ENCODE measurements at places on chromosomes 12 and 14.
A peak's percentile ranks its signal among the peaks of the same experiment; 100 is the strongest.

DNA sequence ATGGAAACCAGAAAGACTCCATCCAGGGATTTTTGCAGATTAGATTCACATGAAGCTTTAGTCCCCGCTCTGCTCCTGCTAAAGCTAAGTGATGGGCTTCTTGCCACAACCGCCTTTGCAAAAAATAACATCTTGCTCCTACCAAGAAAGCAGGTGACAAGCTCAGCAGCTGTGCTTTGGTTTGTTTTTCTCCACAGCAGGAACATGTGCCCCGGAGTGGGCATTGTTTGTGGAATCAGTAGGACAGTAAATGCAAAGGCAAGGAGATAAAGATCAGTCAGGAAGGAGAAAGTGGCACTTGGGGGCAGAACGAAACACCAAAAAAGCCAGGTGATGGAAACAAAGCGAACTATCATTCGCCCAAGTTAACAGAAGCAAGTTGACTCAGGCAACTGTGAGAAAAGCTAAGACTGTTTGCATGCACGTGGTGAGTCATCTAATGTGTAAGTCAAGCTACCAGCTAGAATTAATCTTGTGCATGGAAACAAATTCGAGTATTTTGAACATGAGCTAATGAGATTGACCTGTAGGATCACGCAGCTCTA lies 165.5 kb upstream of the PLXNC1 start:
- no peak for DNase-seq

DNA sequence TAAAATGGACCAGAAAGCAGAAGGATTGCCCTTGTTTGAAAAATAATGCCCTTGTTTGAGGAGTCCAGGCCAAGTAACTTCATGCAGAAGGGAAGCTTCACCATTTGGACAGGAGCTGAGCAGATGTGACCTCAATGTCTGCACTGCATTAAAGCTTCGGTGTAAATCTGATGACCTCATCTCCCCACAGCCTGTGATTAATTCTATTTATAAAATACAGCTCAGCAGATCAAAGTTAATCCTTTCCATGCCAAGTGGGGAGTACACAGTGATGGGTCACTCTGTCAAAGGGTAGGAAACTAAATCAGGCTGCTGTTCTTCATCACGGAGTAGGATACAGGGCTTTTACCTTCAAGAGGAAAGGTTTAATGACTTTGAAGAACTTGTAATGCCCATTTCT lies 533.7 kb downstream of the RPS29 start:
- DNase-seq = no peak

- DNase-seq = peak; percentile 73
These were observed at the start of gene MUCL1 for GRCh38 chr12:54853933-54854538. Gene MUCL1 (plus strand): TSS chr12:54854516. CDS start chr12:54854583, 67 bp downstream.

DNA sequence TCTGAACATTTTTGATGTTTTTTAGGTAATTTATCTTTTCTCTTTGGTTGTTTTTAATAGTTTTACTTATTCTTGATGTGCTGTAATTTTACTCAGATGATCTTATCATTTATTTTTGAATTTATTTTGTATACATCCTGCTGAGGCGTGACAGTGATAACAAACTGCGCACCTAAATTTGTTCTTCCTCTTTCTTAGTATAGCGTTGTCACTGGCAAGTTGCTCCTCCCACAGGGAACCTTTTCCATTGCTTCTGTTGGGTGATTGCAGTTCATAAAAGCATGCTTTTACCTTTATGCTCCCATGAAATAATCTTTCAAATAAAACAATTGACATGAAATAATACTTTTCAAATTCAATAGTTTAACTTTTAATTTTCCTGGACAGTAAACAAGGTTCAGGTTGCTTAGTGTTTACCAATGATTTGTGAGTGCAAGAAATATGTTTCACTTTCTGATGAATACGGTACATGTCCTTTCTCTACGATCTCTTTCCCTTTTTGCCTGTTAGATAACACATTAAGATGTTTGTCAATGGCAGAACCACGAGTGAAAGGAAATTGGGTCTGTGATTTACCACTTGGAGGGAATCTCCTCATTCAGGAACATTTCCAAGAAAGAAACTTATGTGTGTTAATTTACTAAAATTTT lies 223.3 kb downstream of the CCDC91 start:
- DNase-seq = no peak

DNA sequence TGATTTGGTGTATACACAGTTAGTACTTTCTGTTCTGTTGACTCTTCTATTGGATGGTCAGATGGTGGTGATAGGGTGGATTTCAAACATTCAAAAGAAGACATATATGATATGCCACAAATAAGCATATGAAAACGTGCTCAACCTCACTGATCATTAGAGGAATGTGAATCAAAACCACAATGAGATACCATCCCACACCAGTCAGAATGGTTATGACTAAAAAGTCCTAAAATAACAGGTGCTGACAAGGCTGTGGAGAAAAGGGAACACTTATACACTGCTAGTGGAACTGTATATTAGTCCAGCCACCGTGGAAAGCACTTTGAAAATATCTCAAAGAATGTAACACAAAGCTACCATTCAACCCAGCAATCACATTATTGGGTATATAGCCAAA lies 425.5 kb downstream of the C12orf50 start:
- DNase-seq = no peak

DNA sequence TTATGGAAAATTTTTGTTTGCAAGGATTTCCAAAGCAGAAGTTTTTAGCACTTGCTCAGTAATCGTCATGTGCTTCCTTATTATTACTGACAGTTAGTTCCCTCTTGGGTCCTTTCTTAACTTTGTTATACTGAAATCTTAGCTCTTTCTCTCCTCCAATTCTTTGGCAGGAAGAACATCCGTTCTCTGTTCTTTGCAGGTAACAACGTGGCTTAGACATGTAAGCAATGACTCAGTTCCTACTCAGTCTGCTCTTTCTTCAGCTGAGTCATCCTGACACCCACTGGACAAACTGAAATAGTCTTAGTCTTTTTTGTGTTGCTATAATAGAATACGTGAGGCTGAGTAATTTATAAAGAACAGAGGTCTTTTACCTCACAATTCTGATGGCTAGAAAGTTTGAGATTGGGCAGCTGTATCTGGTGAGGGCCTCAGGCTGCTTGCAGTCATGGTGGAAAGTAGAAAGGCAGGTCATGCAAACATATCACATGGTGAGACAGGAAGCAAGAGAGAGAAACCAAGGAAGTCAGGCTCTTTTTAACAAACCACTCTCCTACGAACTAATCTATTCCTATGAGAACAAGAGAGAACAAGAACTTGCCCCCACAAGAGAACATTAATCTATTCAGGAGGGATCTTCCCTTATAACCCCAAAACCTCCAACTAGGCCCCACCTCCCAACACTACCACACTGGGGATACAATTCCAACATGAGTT lies 49.2 kb downstream of the TESPA1 start:
- no peak for DNase-seq

DNA sequence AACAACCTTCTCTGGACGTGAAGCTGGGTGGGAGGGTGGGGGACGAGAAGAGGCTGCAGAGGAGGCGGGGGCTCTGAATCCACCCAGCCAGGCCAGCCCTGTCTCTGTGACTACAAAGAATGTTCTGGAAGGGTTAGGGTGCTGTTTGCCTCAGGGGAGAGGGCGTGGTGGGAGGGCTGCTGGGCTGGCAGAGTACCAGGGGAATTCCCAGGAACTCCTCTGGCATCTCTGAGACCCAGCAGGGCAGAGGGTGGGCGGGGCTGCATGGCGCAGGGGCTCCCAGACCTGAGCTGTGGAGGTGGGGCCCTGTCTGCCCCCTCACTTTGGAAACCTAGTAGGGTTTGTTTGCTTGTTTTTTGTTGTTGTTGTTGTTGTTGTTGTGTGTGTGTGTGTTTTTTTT lies 45.5 kb upstream of the FZD10 start:
- DNase-seq = no peak

GRCh38 chr12:26939192-26939832 lies 1.0 kb downstream of the FGFR1OP2 start:
- DNase-seq = no peak

DNA sequence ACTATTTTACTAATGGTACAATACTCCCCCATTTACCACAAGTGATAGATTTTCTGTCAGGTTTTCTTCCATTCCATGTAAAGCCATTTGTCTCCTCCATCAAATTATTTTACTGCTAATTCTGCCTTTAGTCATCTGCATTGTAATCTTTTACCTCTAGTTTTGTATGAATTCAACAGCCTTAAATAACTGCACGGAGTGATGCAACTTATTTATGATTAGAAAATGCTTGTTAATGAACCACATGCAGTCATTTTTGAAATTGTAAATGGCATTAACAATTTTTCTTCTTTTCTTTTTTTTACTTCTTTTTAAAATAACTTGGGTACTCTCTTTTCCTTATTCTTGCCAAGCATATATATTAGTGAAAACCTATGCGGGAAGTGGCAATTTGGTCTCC lies 71.5 kb downstream of the RESF1 start:
- no peak for DNase-seq

- DNase-seq = no peak
These were observed 4.5 kb downstream of the RPH3A start for GRCh38 chr12:112796067-112796466.

DNA sequence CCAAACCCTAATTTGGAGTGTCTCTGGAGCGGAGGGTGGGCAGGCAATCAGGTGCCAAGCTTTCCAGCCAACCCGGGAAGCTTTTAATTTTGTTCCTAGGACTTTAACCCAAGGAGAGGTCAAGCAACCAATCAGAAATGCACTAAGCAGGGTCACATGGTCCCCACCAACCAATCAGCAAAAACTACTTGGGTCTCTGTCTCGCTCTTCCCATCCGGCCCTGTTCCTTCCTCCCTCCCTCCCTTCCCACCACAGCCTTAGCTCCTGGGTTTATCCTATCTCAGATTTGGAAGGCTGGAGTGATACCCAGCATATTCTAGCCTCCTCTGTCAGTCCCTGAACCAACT lies 7.3 kb downstream of the HOXC5 start:
- DNase-seq = no peak

DNA sequence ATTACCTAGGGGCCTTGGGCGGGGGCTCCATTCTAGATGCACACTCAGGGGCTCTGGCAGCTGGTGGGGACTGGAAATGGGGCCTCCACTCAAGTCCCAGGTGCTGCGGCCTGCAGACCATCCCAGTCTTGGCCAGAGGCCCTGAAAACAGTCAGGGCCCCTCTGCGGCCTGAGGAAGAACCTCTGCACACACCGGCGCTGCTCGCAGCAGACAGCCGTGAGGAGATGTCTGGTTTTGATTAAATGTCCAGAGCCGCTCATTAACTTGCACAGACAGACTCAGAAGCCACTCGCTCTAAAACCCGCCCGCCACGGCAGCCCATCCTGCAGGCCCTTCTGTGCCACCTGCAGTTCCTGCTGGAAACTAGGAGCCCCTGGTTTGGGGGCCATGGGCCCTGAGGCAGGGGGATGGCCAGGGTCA lies 36.4 kb upstream of the NCOR2 start:
- DNase-seq = no peak

- no peak for DNase-seq
These were observed 280.5 kb downstream of the DPF3 start for GRCh38 chr14:72613231-72613974.

- no peak for DNase-seq
These were observed 4.0 kb downstream of the C12orf54 start for GRCh38 chr12:48486261-48486660.

DNA sequence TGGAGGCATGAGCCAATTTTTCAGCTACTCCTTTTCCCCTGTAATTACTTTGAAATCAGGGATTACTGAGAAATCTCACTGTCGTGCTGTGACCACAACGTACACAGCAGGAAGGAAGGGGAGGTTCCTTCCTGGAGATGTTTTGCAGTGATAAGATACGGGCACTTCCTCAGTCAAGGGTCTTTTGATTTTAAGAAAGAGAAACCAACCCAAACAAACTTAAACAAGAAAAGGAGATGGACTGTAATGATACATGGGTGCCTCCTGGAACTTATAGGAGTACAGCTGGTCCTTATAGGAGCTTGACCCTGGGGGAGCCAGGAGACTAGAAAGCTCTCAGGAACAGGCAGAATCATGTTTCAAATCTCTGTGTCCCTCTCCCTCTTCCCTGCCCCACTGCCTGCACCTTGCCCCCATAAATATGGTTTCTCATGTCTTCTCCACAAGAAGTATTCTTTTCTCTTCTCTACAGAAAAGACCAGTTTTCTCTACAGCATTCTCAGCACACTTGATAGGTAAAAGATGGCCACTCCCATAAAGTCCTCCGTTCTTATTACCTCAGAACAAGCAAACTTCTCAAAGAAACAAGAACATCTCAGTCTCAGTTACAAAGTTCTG lies 281.1 kb upstream of the AMIGO2 start:
- DNase-seq = peak; percentile 36

DNA sequence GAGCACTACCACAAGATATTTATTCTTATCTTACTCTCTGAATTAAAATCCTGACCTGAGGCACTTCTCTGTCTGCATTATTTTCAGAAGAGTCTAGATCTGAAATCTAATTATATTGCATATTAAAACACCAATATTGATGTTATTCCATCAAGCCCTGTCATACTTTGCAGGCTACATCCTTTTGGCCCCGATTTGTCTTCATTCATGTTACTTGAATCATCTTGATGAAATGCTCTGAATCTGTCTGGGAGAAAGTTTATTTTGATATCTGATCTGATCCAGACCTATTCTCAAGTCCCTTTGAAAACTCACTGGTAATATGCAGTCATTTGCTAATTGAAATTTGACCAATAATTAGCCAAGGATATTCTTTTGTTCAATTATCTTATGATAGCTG lies 79.9 kb downstream of the BBS10 start:
- no peak for DNase-seq

GRCh38 chr12:27521066-27521465 lies 2.9 kb upstream of the PPFIBP1 start:
- DNase-seq = peak; percentile 18

- DNase-seq = no peak
These were observed 72.7 kb downstream of the GALNT9 start for GRCh38 chr12:132256646-132257045.

- no peak for DNase-seq
These were observed 42.9 kb upstream of the CAPRIN2 start for GRCh38 chr12:30797689-30798088.

DNA sequence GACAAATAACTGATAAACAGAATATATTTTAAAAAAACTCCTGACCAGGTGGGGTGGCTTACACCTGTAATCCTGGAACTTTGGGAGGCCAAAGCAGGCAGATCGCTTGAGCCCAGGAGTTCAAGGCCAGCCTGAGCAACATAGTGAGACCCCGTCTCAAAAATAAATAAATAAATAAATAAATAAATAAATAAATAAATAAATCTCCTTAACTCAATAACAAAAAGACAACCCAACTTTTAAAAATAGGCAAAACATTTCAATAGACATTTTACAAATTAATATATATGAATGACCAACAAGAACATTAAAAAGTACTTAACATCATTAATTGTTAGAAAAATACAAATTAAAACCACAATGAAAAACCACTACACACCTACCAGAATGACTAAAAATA lies 56.2 kb upstream of the CAPRIN2 start:
- DNase-seq = no peak

GRCh38 chr12:2853626-2854025 lies 3.2 kb downstream of the TEX52 start:
- peak; percentile 93 for DNase-seq

- DNase-seq = no peak
These were observed 52.1 kb downstream of the TSPAN11 start for GRCh38 chr12:30978639-30979038.

DNA sequence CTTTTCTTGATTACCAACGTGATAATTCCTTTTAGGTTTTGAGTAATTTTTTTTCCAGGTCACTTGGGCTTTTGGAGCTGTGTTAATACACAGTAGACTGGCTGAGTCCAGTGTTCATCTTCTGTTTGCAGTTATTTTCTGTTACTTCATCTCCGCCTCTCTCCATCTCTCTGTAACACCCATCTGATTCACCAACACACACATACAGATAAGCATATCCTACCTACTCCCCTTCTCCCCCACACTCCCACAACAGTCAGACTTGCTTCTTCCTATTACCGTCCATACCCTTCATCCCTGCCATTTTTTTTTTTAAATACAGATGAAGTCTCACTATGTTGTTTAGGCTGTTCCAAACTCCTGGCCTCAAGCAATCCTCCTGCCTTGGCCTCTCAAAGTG lies 72.7 kb upstream of the MANSC4 start:
- no peak for DNase-seq

Measured in endothelial cell (in vitro differentiated cells).